ENCODE measurements at places on chromosomes 3 and 15. TPM values are rescaled to one million over a fixed set of nuclear protein-coding genes. Genes with fewer than 3 reads are reported as not detected.

The KCNH8 gene
- not detected for total RNA-seq

The CYP1A1 gene
- 1.2 TPM for total RNA-seq

The NLGN1 gene
- not detected for total RNA-seq

The THPO gene
- 0.16 TPM for total RNA-seq

The CHRNA3 gene
- total RNA-seq: 0.33 TPM

The P2RY1 gene
- 0.49 TPM for total RNA-seq

The THAP10 gene
- 4.1 TPM for total RNA-seq

The OXTR gene
- 10.1 TPM for total RNA-seq

The SEMA3G gene
- total RNA-seq: 0.06 TPM

The CSPG4 gene
- 0.13 TPM for total RNA-seq

The CYFIP1 gene
- total RNA-seq: 81.2 TPM

The MYZAP gene
- total RNA-seq: 1.3 TPM

The ZNF620 gene
- 1.8 TPM for total RNA-seq

The C3orf20 gene
- not detected for total RNA-seq

The DAZL gene
- total RNA-seq: not detected

The SLC6A20 gene
- total RNA-seq: 0.08 TPM

The DNAH12 gene
- total RNA-seq: 0.09 TPM

The CHL1 gene
- total RNA-seq: not detected

The CAMK1 gene
- total RNA-seq: 16.1 TPM

The CLDN18 gene
- total RNA-seq: not detected

The SLC22A13 gene
- total RNA-seq: not detected

The PATL2 gene
- 0.14 TPM for total RNA-seq

The SNX22 gene
- 1.2 TPM for total RNA-seq

The KNG1 gene
- total RNA-seq: not detected

The KLHDC8B gene
- total RNA-seq: 3.6 TPM

The USP3 gene
- 38.2 TPM for total RNA-seq

The NME9 gene
- total RNA-seq: not detected

The FGF7 gene
- total RNA-seq: not detected

The RARB gene
- 6.7 TPM for total RNA-seq

The BBX gene
- 15.9 TPM for total RNA-seq

The CIP2A gene
- total RNA-seq: 16.6 TPM

The CCDC50 gene
- 26.2 TPM for total RNA-seq

The PYGO1 gene
- total RNA-seq: 7.2 TPM

The PRRT3 gene
- total RNA-seq: 1.8 TPM

The ADPGK gene
- total RNA-seq: 74.5 TPM

All from A549 treated with AZD2906 at 1 μM for 4 hours (cell line).